ENCODE measurements at places on chromosomes 7 and 10.

- no peak for DNase-seq
Measured at GRCh38 chr7:48244864-48245271, 73.6 kb downstream of the ABCA13 start.

- no peak for DNase-seq
Measured at GRCh38 chr10:68553138-68553537, 7.0 kb upstream of the TET1 start.

GRCh38 chr7:133602291-133602690 lies 349.4 kb downstream of the EXOC4 start:
- DNase-seq, result no peak

DNA sequence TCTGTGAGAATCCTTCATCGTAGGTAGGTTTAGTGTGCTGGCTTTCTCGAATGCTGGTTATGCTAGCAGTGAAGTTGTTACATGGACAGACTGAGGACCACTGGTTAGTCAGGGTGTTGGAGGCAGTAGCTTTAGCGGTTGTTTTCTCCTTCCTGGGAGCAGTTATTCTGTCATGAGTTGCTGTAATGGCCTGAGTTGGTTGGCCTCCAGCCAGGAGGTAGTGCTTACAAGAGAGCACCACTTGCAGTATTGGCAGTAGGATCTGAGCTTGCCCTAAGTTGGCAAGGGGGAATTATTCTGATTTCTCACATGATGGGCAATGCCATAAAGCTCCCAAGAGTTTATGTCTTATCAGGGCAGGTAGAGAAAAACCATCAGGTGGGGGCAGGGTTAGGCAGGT lies 58.0 kb downstream of the IPMK start:
- DNase-seq, result no peak

GRCh38 chr7:157822688-157823031 lies 485.9 kb downstream of the DNAJB6 start:
- no peak for DNase-seq

GRCh38 chr7:11557627-11558026 lies 274.4 kb downstream of the THSD7A start:
- DNase-seq, result no peak

DNA sequence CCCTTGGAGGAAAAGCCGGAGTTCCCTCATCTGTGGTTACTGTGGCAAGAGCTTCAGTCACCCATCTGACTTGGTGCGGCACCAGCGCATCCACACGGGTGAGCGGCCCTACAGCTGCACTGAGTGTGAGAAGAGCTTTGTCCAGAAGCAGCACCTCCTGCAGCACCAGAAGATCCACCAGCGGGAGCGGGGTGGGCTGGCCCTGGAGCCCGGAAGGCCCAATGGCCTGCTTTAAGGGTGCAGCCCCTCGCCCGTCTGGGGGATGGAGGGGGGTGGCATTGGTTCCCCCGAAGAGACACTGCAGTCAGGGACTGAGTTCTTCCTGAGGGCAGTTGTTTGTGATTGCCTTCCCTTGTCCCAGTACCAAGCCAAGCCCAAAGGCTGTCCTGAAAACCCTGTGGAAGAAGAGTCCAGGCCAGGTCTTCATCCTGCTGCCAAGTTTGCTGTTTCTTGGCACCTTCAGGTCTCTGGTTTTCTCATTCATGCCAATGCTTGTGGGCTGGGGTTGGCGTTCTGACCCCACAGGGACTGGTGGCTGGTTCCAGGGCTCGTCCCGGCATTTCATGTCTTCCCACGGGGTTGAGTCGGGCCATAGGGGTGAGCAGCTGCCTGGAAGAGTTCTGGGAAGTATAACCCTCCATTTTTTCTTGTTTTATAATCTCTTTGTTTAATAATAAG lies 7.7 kb upstream of the ZNF783 start:
- no peak for DNase-seq

- no peak for DNase-seq
Measured at GRCh38 chr10:131997366-131998049, 15.8 kb upstream of the BNIP3 start.

- no peak for DNase-seq
Measured at GRCh38 chr7:21579341-21580072, 36.7 kb downstream of the DNAH11 start.

GRCh38 chr10:31624611-31625010 lies 304.0 kb downstream of the ARHGAP12 start:
- no peak for DNase-seq

DNA sequence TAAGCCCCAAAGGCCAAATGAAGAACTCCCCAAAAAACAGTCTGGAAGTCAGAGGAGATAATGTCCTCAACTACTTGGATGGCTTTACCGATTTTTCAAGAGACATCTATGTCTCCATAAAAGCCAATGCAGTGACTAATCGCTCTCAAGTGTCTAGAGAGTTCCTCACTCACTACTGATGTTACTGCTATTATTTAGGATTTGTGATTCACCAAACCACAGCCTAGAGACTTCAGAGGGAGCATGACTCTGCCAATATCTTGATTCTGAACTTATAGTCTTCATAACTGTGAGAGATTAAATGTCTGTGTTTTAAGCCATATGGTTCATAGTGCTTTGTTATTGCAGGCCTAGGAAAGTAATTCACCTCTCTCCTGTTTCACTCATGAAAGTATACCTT lies 160.2 kb downstream of the IPMK start:
- no peak for DNase-seq

GRCh38 chr10:28201410-28202400 lies 101.2 kb downstream of the MPP7 start:
- no peak for DNase-seq

GRCh38 chr7:232410-233248 lies 40.3 kb downstream of the FAM20C start:
- no peak for DNase-seq

GRCh38 chr10:127849921-127850320 lies 42.8 kb downstream of the CLRN3 start:
- no peak for DNase-seq

- no peak for DNase-seq
Measured at GRCh38 chr10:75408911-75409885, 7.6 kb upstream of the ZNF503 start.

GRCh38 chr10:31320550-31321211 lies 1.7 kb downstream of the ZEB1 start:
- DNase-seq, result no peak

DNA sequence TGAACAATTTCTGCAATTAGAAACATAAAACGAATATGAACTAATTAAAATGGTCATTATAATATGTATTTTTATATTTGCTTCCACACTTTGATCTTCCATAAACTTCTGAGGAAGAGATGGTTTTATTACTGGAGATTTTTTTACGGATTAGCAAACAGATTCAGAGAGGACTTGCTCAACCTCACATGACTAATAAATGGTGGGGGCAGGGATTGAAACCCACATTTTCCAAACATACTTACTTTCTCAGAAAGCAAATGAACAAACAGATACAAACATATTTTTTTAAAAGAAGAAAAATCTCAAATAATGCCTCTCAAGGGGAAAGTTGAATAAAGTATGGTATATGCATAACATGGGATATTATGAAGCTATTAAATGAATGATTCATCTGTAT lies 18.3 kb downstream of the ANKMY2 start:
- no peak for DNase-seq

- DNase-seq, result no peak
Measured at GRCh38 chr7:120229084-120229483, 43.9 kb upstream of the KCND2 start.

GRCh38 chr7:54839575-54840213 lies 80.7 kb upstream of the SEC61G start:
- DNase-seq, result no peak

- no peak for DNase-seq
Measured at GRCh38 chr7:75688200-75689136, 50.3 kb downstream of the HIP1 start.

DNA sequence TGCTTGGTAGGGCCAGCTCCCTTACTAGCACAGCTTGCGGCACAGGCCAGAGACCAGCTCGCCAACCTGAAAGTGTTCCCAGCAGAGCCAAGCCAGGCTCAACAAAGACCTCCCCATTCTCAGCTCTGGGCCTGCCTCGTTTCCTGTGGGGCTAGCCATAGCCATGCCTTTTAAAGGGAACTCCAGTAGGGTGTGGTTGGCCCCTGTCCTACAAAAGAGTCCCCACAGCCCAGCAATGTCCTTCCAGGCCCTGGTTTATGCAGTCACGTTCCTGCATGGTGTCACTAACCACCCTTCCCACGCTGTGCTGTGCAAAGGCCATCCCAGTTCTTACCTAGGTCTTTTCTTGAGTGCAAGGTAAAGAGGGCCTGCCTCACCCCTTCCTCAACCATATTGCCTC lies 87.8 kb upstream of the LRRC4 start:
- no peak for DNase-seq

DNA sequence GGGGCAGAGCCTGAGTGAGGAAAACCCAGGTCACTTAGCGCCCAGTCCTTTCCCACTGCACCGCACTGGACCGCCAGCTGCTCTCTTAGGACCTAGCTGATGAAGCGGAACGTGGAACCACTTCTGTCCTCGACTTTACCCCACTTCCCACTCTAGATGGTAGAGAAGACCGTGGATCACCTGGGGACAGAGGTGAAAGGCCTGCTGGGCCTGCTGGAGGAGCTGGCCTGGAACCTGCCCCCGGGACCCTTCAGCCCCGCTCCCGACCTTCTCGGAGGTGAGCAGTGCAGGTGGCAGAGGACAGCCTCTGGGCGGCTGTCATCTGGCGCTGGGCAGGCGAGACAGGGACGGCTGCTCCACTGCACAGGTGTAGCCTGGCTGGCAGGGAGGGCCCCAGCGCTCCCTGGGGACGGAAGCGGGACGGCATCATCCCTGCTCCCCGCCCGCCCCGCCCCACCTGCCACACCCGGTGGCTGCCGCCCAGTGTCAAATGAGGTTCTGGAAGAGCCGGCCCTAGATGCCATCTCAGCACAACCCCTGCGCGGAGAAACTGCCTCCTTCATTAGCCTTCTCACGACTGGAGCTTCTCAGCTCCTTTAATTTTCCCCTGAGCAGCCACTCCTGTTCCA lies 11.7 kb downstream of the PLAC9 start:
- DNase-seq, result peak; percentile 13

DNA sequence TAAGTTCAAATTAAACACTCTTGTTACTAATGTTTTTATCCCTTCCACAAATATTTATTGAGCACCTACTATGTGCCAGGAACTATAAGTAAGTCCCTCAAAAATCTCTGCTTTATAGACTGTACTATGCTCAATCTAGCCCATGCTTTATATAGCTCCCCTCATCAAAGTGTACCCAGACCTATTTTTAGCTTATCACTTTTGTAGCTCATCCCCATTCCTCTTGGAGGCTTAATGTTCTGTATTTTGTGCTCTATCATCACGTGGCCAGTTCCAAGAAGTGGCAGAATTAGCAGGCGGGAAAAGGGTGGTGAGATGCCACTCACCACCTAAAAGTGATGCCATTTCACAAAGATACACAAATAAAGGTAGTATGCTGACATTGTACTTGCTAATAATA lies 138.1 kb upstream of the BET1 start:
- DNase-seq, result no peak

GRCh38 chr7:23000597-23001360 lies 13.2 kb downstream of the HYCC1 start:
- no peak for DNase-seq

GRCh38 chr10:45008524-45009161 lies 7.9 kb downstream of the ZNF22 start:
- DNase-seq, result no peak

Data from stimulated activated CD4-positive, alpha-beta T cell treated with anti-CD3 and anti-CD28 coated beads, TNF-alpha, amount 100 ng/mL, for 4 hours (primary cell).